ENCODE measurements at places on chromosomes 2 and 18. TPM values are rescaled to one million over a fixed set of nuclear protein-coding genes. Genes with fewer than 3 reads are reported as not detected.

ABHD3 gene
- total RNA-seq, result 11.7 TPM

ASPRV1 gene
- 1.1 TPM for total RNA-seq

ADD2 gene
- 3.6 TPM for total RNA-seq

NYAP2 gene
- total RNA-seq, result not detected

PKDCC gene
- total RNA-seq, result 101 TPM

REG3G gene
- total RNA-seq, result not detected

MERTK gene
- 31.6 TPM for total RNA-seq
